Bladder microvascular endothelial cell (primary cell): ENCODE measurements at places on chromosomes 13 and 19. TPM values are rescaled to one million over a fixed set of nuclear protein-coding genes. Genes with fewer than 3 reads are reported as not detected.

SCGB2B2 gene
- total RNA-seq: 0.13 TPM in 1 of 2 replicates, not detected in the other

MYO1F gene
- 0.13 and 0.16 TPM in 2 replicates for total RNA-seq

CASP14 gene
- total RNA-seq: not detected in 2 replicates

EDNRB gene
- 22.8 and 37.7 TPM in 2 replicates for total RNA-seq

ZNF99 gene
- not detected in 2 replicates for total RNA-seq

KIR2DL3 gene
- total RNA-seq: not detected in 2 replicates

GYS1 gene
- 24.0 and 25.6 TPM in 2 replicates for total RNA-seq

PSG4 gene
- 0.65 TPM in 1 of 2 replicates, not detected in the other for total RNA-seq

SLC7A1 gene
- 8.4 and 53.1 TPM in 2 replicates for total RNA-seq

MRPL57 gene
- total RNA-seq: 14.6 and 21.7 TPM in 2 replicates

LHB gene
- 0.16 TPM in 1 of 2 replicates, not detected in the other for total RNA-seq

RFPL4A gene
- 0.16 and 2.3 TPM in 2 replicates for total RNA-seq

SERPINE3 gene
- not detected in 2 replicates for total RNA-seq

TICAM1 gene
- 3.1 and 7.0 TPM in 2 replicates for total RNA-seq

ADAT3 gene
- 1.6 and 4.0 TPM in 2 replicates for total RNA-seq

FAM216B gene
- not detected in 2 replicates for total RNA-seq

RGCC gene
- total RNA-seq: 76.8 and 185 TPM in 2 replicates

TMEM86B gene
- total RNA-seq: 0.32 and 1.0 TPM in 2 replicates

SOX1 gene
- total RNA-seq: not detected in 2 replicates

URAD gene
- total RNA-seq: not detected in 2 replicates

KLF1 gene
- 0.06 TPM in 1 of 2 replicates, not detected in the other for total RNA-seq

ZNF568 gene
- 3.6 and 9.4 TPM in 2 replicates for total RNA-seq

NLRP9 gene
- not detected in 2 replicates for total RNA-seq

ZNF737 gene
- 3.6 and 11.6 TPM in 2 replicates for total RNA-seq

C5AR1 gene
- not detected in 2 replicates for total RNA-seq

ZNF135 gene
- 0.97 and 2.6 TPM in 2 replicates for total RNA-seq

GRAMD1A gene
- total RNA-seq: 24.9 and 52.8 TPM in 2 replicates

ZNF729 gene
- not detected in 2 replicates for total RNA-seq

CEACAM4 gene
- not detected in 2 replicates for total RNA-seq

MISP gene
- total RNA-seq: not detected in 2 replicates

CRLF1 gene
- under 0.01 and 0.31 TPM in 2 replicates for total RNA-seq

ZNF358 gene
- total RNA-seq: 9.1 and 14.9 TPM in 2 replicates

SMIM44 gene
- not detected in 2 replicates for total RNA-seq

DENND1C gene
- not detected in 2 replicates for total RNA-seq

PSG3 gene
- 0.13 and 0.16 TPM in 2 replicates for total RNA-seq

BSPH1 gene
- total RNA-seq: not detected in 2 replicates

MEGF8 gene
- total RNA-seq: 20.2 and 59.2 TPM in 2 replicates

LRG1 gene
- 0.49 and 1.5 TPM in 2 replicates for total RNA-seq

ZNF723 gene
- total RNA-seq: not detected in 2 replicates

CCDC122 gene
- total RNA-seq: 1.1 and 3.8 TPM in 2 replicates

OR7C1 gene
- total RNA-seq: not detected in 2 replicates

ZSCAN4 gene
- not detected in 2 replicates for total RNA-seq

KCNRG gene
- 4.9 and 11.6 TPM in 2 replicates for total RNA-seq

IRS2 gene
- total RNA-seq: 0.32 and 0.88 TPM in 2 replicates

EBI3 gene
- 0.16 and 2.6 TPM in 2 replicates for total RNA-seq

C1QTNF9 gene
- 0.06 and 0.97 TPM in 2 replicates for total RNA-seq

KIR3DL1 gene
- total RNA-seq: not detected in 2 replicates
